MM.1S (cell line): ENCODE measurements at places on chromosomes 13 and 19.

DNA sequence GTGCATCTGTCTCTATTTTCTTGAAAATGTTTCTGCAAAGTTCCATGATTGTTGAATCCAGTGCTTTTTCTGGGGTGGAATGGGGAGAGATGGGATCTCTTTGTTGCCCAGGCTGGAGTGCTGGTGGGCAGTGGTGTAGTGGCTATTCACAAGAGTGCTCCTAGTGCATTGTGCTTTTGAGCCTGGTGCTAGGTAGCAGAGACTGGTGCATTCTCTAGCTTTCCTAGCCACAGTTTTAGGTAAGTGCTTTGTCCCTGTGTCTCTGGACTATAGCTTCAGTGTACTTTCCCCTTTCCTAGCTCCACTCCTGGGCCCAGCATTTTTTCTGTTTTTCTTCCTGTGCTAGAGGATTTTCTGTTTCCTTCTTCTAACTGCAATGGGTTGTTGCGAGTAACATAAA is 825.6 kb downstream of the SLITRK6 start:
- DNase-seq: no peak

DNA sequence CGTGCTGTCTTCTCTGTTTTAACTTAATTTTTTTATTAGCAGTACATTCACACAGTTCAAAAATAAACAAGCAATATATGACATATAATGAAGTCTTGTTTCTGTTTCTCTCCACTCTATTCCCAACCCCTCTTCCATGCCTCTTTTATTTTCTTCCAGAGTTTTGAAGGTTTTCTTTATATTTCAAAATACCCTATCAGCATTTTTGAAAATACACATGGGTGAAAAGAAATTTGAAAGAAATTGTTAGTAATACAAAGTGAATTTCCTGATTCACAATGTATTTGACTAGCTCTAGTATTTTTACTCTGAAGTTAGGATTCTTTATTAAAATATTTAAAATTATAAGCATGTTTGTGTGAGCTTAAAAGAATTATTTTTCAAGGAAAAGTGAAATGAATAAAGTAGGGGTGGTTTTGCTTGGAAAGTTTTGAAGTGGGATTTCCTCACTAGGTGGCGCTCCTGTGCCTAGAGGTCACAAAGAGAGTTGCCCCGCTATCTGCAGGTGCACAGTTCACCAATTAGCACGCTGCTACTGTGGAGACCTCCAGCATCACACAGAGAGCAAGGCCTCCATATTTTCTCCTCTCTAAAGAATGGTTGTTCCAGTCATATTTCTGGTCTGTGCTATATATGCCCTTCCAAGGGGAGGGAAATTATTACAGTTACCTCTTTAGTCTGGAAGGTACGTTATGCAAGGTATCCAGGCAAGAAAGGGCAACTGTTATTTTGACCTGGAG is 37.6 kb downstream of the SOX21 start:
- peak; percentile 68 for DNase-seq

DNA sequence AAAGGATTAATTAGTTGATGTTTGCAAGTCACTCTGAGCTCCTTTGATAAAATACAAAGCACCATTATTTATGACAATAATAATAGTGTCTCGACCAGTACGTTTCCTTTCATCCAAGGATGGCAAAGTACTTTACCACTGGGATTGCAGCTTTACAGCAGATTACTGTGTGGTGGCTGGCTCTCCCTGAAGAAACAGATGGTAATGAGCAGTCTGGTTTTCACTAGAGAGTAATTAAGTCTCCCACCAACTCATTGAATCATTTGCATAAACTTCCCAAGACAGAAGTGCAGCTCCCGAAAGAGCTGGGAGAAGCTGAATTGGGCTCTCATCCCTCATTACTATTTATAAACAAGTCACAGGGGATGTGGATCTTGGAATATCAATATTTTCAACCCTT is 48.7 kb downstream of the KLF5 start:
- no peak for DNase-seq

GRCh38 chr19:679418-680286 is 3.5 kb downstream of the FSTL3 start:
- no peak for DNase-seq

DNA sequence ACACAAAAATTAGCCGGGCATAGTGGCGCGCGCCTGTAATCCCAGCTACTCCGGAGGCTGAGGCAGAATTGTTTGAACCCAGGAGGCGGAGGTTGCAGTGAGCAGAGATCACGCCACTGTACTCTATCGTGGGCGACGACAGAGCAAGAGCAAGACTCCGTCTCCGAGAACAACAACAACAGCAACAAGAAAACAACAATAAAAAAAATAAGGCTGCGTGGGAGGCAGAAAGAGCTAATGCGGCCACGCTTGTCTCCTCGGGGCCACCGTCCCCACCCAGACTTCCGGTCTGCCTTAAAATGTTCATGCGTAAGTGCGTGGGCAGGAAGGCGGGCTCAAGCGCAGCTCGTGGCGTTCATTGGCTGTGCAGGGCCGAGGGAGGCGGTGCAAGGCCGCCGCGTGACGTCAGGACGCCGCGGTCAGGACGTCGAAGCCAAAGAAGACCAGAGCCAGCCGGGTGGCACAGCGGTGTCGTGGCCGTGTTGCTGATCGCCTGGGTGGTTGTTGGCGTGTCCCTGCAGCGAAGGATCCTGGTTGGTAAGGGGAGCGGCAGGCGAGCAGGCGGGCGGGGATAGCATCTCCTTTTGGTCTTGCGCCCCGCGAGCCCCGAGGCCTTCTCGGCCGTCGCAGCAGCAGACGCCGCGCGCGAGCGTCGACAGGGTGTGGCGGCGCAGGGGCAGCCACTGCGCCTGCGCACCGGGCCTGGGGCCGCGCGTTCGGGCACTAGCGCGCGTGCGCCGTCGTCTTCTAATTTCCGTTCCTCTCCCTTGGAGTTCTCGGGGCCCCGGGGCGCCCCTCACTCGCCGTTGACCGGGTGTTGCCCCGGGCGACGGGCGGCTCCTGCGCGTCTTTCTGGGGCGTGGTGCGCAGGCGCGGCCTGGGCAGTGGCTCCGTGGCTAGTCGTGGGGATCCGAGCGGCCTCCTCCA is at the start of gene LENG8:
Gene LENG8, plus strand, starts transcription at position 426 of the 927 bp plus-strand sequence. CDS start 2,146 bp downstream, outside the sequence.
- peak; percentile 98 for DNase-seq

DNA sequence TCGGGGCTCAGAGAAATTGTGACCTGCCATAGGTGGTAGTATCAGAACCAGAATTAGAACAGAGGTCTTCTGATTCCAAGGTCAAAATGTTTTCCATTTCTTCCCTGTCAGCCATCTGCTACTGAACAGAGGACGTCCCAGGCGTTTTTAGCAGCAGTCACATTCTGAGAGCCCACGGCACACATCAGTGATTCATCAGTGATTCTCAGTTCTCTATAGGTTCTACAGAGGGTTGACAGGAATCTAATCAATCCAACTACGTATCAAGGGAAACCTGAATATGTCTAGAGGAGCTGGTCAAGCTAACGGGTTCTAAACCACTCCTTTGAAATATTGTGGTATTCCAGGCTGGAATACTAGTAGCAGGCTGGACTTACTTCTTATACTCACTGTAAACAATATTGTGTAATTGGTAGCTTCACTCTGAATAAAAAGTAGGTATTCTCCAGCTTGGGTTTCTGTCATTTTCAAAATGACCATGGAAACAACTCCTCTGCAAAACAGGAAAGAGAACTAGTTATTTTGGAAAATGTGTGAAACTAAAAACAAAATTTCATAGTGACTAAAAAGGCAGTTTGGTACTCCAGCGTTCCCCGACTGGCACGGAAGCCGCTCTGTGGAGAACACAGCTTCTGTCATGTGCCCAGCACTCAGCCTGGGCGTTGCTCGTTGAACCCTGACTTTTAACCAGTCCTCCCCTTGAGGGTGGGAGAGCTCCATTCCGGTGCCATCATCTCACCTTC is 43.2 kb downstream of the FLT3 start:
- DNase-seq: no peak

DNA sequence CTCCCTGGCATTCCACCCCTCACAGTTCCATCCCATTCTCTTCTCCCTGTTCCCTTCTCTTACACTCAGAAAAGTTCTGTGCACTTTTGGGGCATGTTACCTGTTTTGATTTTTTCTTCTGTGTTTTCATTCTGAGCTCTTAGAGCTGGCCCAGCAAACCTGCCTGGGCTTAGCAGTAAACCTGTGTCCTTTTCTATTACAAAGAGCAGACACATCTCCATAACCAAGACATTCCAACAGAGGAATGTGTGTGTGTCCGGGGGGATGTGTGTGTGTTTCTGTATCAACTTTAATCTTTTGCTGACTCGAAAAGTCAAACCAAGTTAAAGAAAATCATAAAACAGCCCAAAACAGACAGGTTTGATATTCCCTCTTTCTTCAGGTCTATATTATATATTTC is 49.1 kb upstream of the SOX21 start:
- DNase-seq: no peak

- DNase-seq: no peak
These were observed 58.9 kb downstream of the SPACA7 start for GRCh38 chr13:112434937-112435523.

- DNase-seq: no peak
These were observed 32.1 kb downstream of the CYP2B6 start for GRCh38 chr19:41023193-41023592.

- no peak for DNase-seq
These were observed 546 bp downstream of the UBXN6 start for GRCh38 chr19:4456843-4457653.

DNA sequence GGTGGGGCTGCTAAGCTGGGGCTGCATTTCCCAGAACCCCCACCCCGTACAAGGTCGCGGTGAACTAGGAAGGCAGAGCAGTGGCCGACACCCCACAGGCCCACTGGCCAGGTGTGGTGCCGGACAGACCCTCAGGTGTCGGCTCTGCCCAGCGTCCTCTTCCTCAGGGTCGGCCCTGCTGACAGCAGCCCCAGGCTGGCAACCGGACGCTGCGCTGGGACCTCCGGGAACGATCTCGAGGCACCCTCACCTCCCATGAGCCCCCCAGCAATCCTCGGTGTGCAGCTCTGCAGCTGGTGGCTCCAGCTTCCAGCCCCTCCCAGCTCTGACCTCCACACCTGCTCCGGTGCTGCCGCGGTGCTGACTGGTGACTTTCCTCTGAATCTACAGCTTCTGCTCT is 142.9 kb upstream of the SPACA7 start:
- no peak for DNase-seq

- DNase-seq: no peak
These were observed 1.2 kb downstream of the ZSWIM4 start for GRCh38 chr19:13796301-13797057.

- DNase-seq: no peak
These were observed 20.7 kb downstream of the NAXD start for GRCh38 chr13:110636053-110636475.

GRCh38 chr19:48596237-48596636 is 10.3 kb upstream of the SPACA4 start:
- no peak for DNase-seq

GRCh38 chr13:79405501-79405830 is 589 bp downstream of the RBM26 start:
- no peak for DNase-seq

DNA sequence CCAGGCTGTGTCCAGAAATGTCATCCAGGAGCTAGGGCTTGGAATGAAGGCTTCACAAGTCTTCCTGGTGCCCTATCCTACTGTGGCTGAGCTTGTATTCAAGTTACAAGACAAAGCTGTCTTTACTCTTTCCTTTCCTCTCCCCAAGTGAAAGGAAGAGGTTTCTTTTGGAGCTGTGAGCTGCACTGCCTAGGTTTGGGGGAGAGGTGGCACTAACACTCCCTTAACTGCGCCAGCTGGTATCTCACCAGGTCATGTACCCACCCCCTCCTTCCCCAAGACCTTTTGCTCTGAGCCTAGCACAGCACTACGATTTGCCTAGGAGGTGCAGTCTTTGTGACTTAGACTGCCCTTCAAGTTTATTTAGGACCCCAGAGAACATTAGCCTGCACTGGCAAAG is 2053.6 kb upstream of the PRR20A start:
- no peak for DNase-seq

- no peak for DNase-seq
These were observed 5.7 kb downstream of the C19orf25 start for GRCh38 chr19:1473085-1473851.

- DNase-seq: peak; percentile 73
These were observed at the start of gene RGS9BP for GRCh38 chr19:32675720-32676185. Gene RGS9BP (plus strand): TSS chr19:32675848. CDS start chr19:32676264, 416 bp downstream.

DNA sequence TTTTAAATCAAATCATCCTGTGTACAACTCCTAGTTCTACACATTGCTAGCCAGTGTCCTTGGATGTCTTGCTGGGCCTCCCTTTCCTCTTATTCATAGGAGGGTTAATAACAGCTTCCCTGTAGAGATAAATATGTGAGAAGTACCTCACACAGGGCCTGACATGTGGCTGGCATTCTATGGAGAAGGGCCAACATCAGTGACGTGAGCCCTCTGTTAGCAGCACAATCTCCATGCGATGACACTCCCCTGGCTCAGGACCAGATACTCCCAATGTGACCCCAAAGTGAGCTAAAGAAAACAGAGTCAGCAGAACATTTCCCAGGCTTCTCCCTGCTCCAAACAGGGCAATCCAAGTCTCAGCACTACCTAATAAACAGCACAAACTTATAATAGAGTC is 818.4 kb downstream of the DIAPH3 start:
- no peak for DNase-seq

- DNase-seq: no peak
These were observed 38.5 kb downstream of the SOX21 start for GRCh38 chr13:94673851-94674250.

- no peak for DNase-seq
These were observed 7.8 kb downstream of the CYP4F11 start for GRCh38 chr19:15926484-15926883.

- DNase-seq: peak; percentile 14
These were observed 107.3 kb upstream of the ZNF507 start for GRCh38 chr19:32238076-32238475.

DNA sequence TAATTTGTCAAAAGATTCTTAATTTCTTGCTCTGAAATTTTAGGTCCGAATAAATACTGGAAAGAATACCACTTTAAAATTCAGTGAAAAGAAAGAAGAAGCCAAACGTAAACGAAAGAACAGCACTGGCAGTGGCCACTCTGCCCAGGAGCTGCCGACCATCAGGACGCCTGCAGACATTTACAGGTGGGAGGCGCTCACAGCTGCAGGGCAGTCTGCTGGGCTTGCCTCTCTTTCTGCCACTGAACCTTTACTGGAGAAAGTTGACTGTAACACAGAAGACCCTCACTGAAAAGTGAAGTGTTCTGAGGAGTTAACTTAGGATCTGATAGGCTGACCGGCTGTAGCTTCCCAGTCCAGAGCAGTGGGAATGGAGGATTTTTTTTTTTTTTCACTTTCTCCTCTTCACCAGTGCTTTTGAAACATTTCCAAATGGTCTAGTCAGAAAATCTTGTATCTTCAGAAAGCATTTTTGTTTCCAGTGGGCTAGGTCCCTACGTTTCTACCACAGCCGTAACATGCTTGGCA is 69.1 kb downstream of the URI1 start:
- DNase-seq: no peak

GRCh38 chr13:105816994-105817393 is 718.5 kb downstream of the EFNB2 start:
- no peak for DNase-seq

DNA sequence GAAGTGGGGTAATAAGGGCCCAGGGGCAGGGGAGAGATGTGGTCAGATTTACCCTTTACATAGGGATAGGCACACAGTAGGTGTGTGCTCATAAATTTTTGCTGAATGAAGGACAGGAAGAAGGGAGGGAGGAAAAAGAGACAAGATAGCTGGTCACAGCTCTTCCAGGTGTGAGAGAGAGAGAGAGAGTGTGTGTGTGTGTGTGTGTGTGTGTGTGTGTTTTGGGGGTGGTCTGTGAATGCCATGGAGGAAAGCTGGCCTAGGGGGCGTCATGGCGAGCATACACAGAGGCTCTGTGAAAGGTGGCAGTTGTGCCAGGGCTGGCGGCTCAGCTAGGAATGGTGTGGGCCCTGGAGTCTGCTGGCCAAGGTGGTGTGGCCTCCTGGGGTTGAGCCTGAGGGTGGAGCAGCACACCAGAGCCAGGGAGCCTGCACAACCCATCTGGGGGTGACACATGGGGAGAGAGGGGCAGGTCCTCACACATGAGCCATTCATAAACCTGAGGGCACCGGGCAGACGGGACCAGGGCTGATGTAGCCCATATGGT is 6.0 kb upstream of the PRX start:
- no peak for DNase-seq
